ENCODE measurements at places on chromosomes 3 and 15.

- DNase-seq = no peak
Observed at GRCh38 chr3:183875411-183875810, 9.3 kb downstream of the PARL start.

GRCh38 chr3:27423463-27423862, 54.3 kb upstream of the NEK10 start:
- no peak for DNase-seq

DNA sequence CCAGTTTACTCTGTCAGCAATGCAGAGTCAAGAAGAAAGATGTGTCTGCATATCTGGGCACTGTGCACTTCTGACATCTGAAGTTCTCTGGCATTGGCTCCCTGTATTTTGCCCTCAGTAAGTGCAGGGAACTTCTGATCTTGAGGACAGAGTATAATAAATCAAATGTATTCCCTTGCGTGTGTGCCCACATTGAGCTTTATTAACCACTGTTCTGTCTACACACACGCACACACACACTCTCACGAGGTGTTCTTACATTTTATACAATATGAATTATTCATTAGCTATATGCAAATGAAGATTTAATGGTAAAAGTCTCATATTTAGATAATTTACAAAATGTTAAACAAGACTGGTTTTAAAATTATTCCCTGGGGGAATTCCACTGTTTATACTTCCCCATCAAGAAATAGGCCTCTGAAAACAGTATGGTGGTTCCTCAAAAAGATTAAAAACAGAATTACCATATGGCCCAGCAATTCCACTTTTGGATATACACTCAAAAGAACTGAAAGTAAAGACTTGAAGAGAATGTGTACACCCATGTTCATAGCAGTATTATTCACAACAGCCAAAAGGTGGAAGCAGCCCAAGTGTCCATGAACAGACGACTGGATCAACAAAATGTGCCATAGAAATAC, 24.6 kb upstream of the ANPEP start:
- peak; percentile 80 for DNase-seq

DNA sequence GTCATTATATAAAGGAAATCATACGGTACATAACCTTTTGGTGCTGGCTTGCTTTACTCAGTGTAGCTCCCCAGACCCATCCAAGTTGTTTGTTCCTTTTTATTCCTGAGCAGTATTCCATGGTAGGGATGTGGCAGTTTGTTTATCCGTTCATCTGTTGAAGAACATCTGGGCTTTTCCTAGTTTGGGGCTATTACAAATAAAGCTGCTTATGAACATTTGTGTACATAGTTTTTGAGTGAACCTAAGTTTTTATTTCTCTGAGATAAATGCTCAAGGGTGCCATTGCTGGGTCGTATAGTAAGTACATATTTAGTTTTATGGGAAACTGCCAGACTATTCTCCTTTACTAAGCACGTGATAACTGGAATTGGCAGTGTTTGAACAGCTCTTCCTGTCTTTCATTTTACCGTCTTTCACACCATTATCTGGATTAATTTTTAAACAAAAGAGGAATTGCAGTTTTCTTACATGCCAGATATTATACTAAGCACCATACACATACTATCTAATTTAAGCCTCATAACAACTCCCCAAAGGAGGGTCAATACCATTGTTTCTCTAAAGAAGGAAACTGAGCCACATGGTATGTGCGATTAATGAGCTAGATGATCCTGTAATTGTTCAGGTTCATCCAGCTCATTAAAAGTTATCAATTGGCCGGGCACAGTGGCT, 85.6 kb downstream of the PTPRG start:
- no peak for DNase-seq

GRCh38 chr15:41018534-41018933, 65.3 kb downstream of the CHAC1 start:
- DNase-seq = no peak

DNA sequence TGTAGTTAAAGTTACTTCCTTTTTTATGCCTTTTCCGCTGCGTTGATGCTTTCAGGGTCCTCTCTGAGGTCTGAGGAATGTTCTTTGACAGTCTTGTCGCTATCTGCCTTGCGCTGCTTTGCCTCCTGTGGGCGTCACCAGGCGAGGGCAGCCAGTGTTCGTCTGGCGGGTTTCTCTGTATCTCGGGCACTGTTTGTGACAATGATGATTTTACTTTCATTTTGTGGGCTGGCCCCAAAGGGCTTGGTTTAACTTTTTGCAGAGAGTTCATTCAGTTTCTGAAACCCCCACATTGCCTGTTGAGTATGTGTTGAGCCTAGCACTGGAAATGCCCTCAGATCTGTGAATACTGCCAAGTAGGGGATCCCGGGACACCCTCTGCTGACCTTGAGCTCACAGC, 24.6 kb upstream of the SACM1L start:
- DNase-seq = no peak

DNA sequence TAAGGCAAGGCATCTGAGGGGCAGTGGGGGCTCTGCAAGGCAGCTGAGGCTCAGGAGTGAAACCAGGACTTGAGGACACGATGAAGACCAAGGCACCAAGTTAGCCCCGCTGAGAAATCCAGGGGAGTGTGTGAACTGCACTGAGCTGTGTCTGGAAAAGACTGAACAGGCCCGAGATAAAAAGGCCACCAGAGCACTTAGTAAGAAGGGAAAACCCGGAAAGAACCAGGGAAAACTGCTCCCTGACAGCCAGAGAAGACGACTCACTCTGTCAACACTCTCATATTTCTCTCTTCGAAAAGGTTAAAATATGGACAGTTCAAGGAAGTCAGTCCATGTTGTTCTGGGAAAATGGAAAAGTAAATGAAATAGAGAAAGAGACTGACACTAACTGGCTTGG, 109.0 kb downstream of the SEC22A start:
- no peak for DNase-seq

- no peak for DNase-seq
Observed at GRCh38 chr15:50939911-50940310, 31.4 kb downstream of the AP4E1 start.

DNA sequence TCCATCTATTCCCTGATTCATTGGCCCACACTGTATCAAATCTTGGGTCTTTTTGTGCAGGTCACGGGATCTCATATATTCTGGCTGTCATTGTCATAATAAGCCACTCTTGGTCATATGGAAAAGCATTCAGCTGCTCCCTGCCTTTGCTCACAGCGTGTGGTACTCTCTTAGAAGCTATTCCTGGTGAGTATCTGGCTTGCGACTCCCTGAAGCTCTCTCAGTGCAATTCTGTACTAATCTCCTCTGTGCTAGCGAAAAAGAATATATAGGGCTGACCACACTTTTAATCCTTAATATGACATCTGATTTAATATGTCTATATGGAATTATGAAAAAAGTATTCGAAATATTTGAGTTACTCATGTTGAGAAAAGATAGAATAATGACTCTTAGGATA, 440.8 kb upstream of the GBE1 start:
- no peak for DNase-seq

GRCh38 chr15:41982133-41982930, 10.0 kb upstream of the EHD4 start:
- no peak for DNase-seq

GRCh38 chr15:101133751-101134261, 118.0 kb downstream of the CHSY1 start:
- no peak for DNase-seq

DNA sequence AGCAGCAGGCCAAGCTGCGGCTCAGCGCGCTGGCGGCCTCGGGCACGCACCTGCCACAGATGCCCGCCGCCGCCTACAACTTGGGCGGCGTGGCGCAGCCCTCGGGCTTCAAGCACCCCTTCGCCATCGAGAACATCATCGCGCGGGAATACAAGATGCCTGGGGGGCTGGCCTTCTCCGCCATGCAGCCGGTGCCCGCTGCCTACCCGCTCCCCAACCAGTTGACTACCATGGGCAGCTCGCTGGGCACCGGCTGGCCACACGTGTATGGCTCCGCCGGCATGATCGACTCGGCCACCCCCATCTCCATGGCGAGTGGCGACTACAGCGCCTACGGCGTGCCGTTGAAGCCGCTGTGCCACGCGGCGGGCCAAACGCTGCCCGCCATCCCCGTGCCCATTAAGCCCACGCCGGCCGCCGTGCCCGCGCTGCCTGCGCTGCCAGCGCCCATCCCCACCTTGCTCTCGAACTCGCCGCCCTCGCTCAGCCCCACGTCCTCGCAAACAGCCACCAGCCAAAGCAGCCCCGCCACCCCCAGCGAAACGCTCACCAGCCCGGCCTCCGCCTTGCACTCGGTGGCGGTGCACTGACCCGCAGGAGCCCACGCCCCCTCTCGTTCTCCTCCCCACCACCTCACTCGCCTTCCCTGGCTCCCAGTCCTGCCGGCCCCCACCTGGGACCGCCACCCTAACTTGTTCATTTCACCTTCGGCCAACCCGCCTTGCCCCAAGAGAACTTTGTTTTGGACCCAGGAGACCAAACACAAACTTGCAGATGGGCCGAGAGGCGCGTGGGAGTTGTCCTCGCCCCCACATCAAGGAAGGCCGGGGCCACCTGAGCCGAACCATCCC, 1.5 kb downstream of the FOXB1 start:
- DNase-seq = no peak

DNA sequence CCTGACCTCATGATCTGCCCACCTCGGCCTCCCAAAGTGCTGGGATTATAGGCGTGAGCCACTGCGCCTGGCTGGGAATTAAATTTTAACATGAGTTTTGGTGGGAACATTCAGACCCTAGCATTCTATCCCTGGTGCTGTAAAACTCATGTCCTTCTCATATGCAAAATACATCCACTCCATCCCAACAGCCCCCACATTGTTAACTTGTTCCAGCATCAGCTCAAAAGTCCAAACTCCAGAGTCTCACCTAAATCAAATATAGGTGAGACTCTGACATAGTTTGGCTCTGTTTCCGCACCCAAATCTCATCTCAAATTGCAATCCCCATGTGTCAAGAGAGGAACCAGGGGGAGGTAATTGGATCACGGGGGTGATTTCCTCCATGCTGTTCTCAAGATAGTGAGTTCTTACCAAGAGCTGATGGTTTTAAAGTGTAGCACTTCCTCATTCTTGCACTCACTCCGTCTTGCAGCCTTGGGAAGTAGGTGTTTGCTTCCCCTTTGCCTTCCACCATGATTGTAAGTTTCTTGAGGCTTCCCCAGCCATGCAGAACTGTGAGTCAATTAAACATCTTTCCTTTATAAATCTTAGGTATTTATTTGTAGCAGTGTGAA, 96.2 kb upstream of the PLCL2 start:
- no peak for DNase-seq

DNA sequence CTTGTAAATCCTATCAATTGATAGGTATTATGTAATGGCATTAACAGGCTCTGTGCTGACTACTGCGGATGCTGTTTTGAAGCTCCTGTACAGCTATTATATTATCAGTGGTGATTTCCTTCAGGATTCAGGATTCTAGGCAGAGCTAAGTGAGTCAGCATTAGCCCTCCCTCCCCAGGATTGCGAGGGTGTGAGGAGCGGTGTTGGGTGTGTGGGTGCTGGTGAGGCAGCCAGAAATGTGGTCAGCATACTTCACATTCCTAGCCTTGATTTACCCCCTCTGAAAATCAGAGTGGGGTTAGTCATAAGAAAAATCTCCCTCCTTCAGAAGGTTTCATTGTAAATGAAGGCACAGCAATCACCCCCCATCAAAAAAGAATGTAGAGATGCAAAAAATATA, 72.5 kb downstream of the SNTN start:
- DNase-seq = no peak

- no peak for DNase-seq
Observed at GRCh38 chr15:68106656-68107055, 52.5 kb downstream of the PIAS1 start.

- DNase-seq = no peak
Observed at GRCh38 chr3:108554913-108555571, 34.2 kb downstream of the CIP2A start.

DNA sequence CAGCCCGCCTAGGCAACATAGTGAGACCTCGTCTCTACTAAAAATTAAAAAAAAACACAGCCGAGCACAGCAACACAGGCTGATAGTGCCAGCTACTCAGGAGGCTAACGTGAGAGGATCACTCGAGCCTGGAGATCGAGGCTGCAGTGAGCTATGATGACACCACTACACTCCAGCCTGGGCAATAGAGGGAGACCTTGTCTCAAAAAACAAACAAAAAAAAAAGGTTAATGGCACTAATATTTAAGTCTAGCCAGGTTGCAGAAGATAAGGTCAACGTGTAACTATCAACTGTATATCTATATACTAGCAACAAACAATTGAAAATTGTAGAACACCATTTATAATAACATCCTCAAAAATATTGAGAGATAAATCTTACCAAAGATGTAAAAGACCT, 75.1 kb downstream of the MYO9A start:
- no peak for DNase-seq

- no peak for DNase-seq
Observed at GRCh38 chr3:42591811-42592210, 1.2 kb downstream of the SS18L2 start.

DNA sequence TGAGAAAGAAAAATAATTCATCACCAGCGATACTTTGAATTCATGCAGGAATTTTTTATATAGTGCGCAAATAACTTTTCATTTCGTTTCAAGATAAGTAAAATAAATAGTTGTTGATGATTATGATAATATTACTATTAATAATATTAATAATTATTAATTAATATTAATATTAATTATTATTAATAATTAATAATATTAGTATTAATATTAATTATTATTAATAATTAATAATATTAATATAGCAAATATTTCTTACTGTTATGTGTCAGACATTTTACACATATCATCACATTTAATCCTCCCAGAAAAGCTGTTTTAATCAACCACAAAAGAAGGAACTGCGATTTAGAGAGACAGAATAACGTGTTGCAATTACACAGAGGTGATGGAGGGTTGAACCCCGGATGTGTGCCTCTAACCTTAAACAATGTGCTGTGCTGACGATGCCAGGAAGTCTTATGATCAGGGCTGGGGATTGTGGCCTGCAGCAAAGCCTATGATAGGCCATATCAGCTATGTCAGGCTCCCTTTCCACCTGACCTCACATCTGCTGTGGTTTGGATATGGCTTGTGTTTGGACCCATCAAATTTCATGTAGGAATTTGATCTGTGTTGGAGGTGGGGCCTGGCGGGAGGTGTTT, 263.5 kb upstream of the NR2F2 start:
- DNase-seq = no peak

DNA sequence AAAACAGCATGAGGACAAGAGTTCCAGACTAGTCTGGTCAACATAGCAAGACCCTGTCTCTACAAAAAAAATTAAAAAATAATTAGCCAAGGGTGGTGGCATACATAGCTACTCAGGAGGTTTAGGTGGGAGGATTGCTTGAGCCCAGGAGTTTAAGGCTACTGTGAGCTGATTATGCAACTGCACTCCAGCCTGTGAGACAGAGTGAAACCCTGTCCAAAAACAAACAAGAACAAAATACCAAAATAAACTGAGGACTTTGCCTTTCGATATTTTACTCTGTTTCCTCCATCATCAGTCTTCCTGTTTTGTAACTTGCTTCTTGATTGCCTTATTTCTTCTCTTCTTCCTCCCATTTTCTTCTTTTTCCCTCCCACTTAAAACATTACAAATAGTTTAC, 504.4 kb downstream of the ROBO1 start:
- no peak for DNase-seq

DNA sequence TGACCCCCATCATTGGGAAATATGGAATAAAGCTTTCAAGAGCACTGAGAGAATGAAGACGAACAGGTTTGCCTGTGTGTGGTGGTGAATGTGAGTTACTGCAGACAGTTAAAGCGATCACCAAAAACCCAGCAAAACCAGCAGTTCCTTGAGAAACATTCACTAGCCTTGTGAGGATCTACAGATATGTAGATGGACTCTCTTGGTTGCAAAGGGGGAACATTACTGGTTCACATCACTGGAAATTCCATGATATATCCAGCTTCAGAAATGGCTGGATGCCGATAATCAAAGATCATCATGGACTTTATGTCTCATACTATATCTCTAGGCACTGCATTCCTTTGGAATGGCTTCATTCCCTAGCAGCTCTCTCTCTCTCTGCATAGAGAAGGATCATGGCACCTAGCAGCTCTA, 10.2 kb upstream of the HERC1 start:
- no peak for DNase-seq

All from SK-N-MC (cell line).